ENCODE measurements at places on chromosomes 3 and 15.

DNA sequence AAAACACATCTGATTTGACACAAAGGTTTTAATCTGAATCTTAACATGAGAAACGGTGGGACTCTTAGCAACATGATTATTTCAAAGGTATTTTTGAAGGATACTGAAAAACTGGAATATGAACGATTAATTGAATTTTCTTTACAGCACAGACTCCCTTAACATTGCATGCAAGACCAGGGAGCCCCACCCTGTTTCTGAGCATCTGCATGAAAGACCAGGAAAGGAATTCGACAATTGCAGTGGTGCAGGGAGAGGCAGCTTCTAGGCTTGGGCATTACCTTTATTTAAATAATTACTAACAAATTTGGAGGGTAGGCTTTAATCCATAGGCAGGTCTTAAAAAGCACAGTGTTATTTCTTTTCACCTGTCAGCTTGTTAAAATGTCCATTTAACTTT is 240.6 kb upstream of the TOPAZ1 start:
- no peak for DNase-seq

DNA sequence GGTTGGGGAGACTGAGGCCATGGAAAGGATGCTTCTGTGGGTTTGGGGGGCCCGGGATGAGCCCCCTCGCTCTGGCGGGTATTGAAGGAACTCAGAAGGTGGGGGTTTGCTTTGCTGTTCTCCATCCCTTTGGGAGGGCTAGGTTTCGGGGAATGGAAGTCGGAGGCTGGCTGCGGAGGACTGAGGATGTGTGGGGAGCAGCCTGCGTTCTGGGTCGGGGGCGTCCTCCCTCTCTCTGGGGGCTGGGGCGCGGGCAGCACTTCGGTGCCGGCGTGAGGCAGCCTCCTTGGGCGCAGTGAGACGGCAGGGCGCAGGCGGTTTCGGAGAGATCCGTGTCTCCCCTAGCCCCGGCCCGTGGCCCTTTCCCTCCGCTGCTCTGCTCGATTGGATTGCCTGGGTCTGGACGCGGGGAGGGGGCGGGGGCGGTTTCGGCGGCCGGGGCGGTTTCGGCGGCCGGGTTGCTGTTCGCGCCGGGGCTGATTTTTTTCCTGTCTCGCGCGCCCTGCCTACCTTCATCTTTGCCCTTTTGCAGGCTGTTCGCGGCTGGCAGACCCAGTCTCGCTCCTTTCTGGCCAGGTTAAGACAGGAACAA is 1.4 kb downstream of the PTPRG start:
- DNase-seq = no peak

DNA sequence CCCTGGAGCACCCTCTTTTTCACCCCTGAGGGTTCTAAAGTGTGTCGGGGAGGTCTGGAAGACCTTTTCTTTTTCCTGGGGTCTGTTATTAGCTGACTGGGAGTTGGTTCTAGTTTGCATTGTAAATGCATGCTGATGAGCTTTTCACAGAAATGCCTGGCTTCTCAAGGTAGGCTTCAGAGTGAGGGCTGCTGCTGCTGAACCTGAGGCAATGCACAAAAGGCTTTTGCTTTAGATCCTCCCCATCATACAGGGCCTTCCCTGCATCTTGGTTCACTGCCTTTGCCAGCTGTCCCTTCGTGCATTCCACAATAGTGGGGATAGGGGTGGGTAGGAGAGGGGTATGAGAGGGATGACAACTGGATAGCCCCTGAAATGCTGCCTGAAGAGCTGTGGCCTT is 46.6 kb downstream of the FAH start:
- no peak for DNase-seq

DNA sequence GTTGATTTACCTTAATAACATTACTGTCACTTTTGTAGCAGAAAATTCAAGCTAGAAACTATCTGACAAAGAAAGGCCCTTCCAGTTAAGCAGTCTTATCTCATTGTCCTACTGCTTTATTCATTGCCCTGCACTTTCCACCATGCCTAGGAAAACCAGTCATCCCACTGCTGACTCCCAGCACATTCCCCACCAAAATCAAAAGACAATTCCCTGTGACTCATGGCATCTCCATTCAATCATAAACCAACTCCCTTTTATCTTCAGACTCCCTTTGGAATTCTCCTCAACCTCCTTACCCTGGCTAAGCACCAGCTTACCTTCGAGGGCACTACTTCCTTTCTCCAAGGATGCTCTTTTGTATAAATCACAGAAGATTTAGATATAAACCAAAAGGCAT is 184.3 kb downstream of the PLCH1 start:
- DNase-seq = no peak

GRCh38 chr3:11850003-11850402 is 3.3 kb upstream of the TAMM41 start:
- no peak for DNase-seq

- no peak for DNase-seq
These were observed 254.1 kb downstream of the AGBL1 start for GRCh38 chr15:86333819-86334218.

DNA sequence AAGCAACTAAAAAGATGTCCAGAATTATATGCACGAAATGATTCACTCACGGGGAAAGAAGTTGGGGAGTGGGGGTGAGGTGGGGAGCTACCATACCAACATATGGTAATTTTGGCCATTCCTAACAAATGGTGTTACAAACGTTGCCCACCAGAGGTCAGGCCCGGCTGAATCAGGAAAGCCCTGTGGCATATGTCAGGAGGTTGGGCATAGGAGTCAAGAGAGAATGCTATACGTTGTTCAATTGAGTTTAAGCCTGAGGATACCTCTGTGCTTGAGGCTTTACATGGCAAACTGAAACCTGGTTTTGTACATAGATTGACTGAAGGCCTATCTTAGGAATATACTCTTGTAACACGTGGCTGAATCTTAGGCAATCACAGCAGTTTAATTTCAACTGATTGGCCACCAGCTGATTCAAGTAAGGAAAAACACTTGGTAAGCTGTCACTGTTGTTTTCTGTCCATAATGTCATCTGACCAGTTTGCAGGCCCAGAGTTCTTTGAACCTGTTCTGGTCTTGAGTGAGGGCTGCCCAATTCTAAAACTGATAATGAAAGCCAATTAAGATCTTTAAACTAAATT is 23.4 kb upstream of the SLC2A2 start:
- DNase-seq = no peak

DNA sequence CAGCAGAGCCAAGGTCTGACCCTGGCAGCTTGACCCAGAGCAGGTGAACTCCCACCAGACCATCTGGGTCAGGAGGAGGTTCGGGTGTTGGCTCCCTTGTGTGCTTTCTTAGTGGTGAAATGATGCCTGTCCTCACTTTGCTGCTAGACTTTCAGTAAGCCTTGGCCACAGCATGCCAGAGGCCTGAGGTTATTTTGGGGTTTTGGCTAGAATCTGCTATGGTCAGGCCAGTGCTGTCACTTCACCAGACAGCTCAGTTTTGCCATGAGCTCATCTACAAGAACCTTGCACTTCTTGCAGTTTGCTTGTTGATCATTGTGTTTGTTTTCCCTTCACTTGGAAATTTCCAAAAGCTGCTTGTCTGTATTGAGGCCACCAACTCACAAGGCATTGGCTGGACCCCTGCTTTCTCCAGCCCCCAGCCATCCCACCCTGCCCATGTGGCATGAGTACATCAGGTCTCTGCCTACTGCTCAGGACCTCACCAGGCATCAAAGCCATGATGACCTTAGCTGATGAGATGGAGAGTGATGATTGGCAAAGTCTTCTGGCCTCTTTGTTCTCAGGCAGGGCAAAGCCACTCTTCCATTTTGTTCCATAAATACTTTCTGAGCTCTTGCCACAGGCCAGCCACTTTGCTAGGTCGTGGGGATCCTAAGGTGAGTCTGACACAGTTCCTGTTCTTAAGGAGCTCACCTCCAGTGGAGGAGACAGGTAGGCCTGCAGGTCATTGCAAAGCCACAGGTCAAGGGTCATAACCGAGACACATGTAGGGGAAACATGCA is 122.6 kb downstream of the ARNT2 start:
- DNase-seq = no peak

- DNase-seq = no peak
These were observed 68.4 kb downstream of the DPH6 start for GRCh38 chr15:35477312-35478262.

- no peak for DNase-seq
These were observed 29.2 kb downstream of the NEO1 start for GRCh38 chr15:73081321-73081958.

DNA sequence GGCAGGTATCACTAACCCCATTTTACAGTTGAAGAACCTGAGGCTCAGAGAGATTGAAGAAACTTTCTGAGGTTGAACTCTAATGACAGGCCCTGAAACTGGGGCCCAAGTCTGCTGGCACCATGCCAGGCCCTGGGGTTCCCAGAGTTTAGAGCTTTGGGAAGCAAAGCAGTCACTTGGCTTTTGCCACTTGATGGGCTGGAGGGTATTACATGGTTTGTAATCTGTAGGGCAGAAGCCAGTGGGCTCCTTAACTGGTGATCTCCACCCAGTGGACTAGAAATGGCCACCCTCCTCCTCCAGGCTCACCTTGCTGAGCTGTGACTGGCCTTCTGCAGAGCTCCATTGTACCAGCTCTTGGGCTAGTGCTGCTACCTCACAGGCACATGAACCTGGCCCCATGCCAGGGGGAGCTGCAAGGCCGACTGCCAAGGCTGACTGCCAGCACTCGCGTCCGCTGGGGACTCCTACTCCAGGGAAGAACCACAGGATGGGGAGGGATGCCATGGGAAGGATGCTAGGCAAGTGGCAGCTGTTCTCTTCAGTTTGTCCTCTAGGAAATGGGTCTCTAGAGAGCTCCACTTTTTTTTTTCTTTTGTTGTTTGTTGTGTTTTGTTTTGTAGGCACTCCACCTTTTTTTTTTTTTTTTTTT is 104.8 kb downstream of the ETFA start:
- no peak for DNase-seq

DNA sequence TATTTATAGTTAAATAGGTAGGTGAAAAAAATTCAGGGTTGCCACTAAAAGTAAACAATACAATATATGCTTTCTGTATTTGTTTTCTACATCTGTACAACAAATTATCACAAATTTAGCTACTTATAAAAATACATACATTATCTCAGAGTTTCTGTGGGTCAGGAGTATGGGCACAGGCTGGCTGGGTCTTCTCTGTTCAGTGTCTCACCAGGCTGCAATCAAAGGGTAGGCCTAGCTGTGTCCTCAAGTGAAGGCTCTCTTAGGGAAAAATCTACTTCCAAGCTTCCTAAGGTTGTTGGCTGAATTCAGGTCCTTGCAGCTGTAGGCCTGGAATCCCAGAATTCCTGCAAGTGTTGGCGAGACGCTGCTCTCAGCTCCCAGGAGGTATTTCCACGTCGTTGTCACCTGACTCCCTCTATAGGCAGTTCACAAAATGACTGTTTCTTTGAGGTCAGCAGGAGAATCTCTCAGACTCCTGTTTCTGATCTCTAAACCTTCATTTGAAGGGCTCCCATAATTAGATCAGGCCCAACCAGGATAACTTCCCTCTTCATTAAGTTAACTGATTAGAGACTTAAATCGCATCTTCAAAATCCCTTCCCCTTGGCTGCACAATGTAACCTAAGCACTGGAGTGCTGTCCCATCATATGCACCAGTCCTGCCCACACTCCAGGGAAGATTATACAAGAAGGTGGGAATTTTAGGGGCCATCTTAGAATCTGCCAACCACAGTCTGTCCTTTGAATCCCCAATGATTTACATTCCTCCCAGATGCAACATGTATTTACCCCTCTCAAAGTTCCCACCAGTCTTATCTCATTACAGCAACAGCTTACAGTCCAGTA is 296.6 kb downstream of the SUCLG2 start:
- DNase-seq = no peak

DNA sequence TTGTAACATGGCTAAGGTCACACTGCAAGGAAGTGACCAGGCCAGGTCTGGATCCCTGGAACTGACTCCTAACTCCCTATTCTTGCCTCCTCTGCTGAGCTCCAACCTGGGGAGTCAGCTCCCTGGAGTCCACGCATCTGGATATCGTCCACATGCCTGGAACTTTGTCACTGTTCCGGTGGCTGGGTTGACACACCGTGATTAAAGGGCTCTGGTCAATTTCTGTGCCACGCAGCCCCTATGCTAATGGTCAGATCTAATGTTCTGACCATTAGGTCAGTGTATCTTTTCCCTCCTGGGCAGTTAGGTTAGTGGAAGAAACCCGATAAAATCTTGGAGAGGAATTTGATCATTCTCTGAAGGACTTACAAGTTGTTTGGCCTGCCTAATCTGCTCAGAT is 1.6 kb upstream of the TPM1 start:
- no peak for DNase-seq

DNA sequence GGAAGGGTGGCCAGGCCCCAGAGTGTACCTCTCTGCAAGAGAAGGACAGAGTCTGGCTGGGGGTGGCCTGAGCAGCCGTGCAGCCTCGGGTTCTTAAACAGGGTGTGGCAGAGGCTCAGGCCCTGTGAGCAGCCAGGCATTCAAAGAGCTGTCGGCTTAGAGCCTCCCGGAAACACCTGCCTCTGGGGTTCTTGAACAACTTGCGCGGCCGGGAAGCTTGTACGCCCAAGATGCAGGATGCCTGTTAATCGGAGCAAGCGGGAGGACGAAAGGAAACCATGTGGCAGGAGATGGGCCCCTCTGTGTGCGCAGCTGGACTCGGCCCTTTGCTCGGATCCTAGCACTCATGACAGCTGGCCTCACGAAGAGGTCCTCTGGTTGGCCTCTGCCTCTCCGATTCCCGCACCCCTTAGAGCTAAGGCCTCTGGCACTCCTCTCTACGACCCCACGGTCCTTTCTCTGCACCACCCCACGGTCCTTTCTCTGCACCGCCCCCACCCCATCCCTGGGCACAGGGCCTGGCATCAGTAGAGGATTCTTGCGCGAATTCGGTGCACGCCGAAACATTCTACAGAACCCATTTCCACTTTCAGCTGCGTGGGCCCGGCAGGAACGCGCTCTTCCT is 23.9 kb upstream of the TXNRD3 start:
- no peak for DNase-seq

- no peak for DNase-seq
These were observed 24.8 kb upstream of the MBNL1 start for GRCh38 chr3:152243721-152244516.

DNA sequence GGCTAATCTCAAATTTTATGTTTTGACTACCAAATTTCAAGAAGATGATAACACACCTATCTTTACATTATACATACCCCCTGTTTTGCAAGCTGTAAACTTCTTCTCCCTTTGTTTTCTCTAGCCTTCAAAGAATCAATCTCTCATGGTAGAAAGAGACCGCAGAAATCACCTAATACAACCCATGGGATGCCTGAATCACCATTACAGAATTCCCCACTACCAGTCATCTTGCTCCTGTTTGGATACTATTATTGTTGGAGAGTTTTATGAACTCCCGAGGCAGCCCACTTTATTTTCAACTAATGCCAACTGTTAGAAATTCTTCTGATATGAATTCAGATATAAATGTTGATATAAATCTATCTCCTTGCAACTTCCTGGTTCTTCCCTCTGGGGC is 110.9 kb downstream of the FRMD5 start:
- DNase-seq = no peak

- DNase-seq = no peak
These were observed 109.8 kb downstream of the XRN1 start for GRCh38 chr3:142337994-142338393.

- DNase-seq = no peak
These were observed 13.0 kb downstream of the PLD1 start for GRCh38 chr3:171797265-171797679.

GRCh38 chr15:76234337-76234889 is 76.9 kb downstream of the ETFA start:
- DNase-seq = no peak

- no peak for DNase-seq
These were observed 203.6 kb downstream of the TNIK start for GRCh38 chr3:171256445-171257250.

All from cortex of kidney (tissue), 1 donor.